Activated T-cell treated with anti-CD3 and anti-CD28 coated beads for 48 hours (primary cell): ENCODE measurements at places on chromosomes 3 and 15.

- DNase-seq: no peak
These were observed 613.6 kb downstream of the CADM2 start for GRCh38 chr3:85572426-85572825.

DNA sequence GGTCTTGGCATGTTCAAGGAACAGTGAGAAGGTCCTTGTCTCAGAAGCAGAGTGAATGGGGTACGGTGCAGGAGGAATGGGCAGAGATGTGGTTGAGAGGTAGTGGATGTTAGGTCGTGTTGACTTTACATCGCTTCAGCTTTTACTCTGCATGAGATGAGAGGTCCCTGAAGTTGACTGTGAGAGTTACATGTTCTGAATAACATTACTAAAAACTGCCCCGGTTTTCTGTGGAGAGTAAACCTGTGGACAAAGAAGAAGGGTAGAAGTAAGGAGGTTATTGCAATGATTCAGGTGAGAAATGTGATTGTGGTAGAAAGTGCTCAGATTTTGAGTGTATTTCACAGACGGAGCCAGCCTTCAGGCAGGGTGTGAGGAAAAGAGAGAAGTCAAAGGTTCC, 105.6 kb downstream of the ARNT2 start:
- DNase-seq: no peak

- peak; percentile 48 for DNase-seq
These were observed 190.4 kb upstream of the BCL6 start for GRCh38 chr3:187935623-187936156.

GRCh38 chr3:16790432-16791400, 94.0 kb upstream of the PLCL2 start:
- no peak for DNase-seq

DNA sequence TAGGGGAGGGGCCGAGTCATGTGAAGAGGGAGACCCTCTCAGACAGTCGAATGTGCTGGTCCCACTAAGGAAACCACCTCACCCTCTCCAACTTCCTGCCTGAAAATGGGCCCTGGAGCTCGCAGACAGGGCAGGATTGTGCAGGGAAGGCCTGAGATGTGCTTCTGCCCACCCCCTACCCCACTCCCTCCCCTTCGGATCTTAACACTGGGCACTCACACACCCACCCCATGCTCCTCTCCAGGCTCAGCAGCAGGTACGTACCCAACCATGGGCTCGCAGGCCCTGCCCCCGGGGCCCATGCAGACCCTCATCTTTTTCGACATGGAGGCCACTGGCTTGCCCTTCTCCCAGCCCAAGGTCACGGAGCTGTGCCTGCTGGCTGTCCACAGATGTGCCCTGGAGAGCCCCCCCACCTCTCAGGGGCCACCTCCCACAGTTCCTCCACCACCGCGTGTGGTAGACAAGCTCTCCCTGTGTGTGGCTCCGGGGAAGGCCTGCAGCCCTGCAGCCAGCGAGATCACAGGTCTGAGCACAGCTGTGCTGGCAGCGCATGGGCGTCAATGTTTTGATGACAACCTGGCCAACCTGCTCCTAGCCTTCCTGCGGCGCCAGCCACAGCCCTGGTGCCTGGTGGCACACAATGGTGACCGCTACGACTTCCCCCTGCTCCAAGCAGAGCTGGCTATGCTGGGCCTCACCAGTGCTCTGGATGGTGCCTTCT, 20.0 kb downstream of the ATRIP start:
- no peak for DNase-seq

GRCh38 chr3:123291404-123291803, 89.7 kb downstream of the SEC22A start:
- DNase-seq: no peak

- DNase-seq: no peak
These were observed 744 bp downstream of the ZNF619 start for GRCh38 chr3:40477666-40478065.

DNA sequence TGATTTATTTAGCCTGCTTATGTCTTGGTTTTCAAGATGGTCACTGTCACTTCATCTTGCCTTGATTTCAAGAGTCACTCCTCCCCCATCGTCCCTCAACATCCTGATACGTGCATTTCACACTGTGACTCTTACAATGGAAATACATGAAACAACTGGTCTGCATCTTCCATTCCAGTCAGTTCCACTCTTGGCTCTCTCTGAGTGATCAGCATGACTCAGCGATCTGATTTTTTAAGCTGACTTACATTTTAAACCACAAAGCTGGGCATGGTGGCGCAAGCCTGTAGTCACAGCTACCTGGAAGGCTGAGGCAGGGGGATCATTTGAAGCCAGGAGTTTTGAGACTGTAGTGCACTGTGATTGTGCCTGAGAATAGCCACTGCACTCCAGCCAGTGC, 271.2 kb upstream of the ROPN1 start:
- DNase-seq: no peak

GRCh38 chr15:52111517-52112202, 915 bp downstream of the BCL2L10 start:
- DNase-seq: no peak

DNA sequence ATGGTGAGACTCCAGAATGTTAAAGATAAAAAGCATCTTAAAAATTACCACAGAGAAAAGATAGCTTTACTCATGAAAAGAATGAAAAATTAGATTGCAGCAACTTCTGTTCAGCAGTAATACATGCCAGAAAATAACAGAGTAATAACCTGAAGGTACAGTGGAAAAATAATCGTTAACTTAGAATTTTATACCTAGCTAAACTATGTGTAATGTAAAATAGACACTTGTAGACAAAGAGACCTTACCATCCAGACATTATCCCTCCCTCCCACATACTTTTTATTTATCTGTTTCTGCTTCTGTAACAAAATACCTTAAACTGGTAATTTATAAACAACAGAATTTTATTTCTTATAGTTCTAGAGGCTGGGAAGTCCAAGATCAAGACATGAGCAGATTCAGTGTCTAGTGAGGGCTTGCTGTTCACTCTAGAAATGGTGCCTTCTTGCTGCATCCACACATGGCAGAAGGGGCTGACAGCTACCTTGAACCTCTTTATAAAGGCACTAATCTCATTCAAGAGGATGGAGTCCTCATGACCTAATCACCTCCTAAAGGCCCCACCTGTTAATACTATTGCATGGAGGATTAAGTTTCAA, 90.7 kb downstream of the COL6A6 start:
- DNase-seq: no peak

- DNase-seq: no peak
These were observed 921 bp downstream of the FBXL2 start for GRCh38 chr3:33278163-33278562.

GRCh38 chr15:70101459-70102113, 3.9 kb upstream of the TLE3 start:
- DNase-seq: no peak

GRCh38 chr3:46496746-46497555, 825 bp upstream of the RTP3 start:
- peak; percentile 8 for DNase-seq

DNA sequence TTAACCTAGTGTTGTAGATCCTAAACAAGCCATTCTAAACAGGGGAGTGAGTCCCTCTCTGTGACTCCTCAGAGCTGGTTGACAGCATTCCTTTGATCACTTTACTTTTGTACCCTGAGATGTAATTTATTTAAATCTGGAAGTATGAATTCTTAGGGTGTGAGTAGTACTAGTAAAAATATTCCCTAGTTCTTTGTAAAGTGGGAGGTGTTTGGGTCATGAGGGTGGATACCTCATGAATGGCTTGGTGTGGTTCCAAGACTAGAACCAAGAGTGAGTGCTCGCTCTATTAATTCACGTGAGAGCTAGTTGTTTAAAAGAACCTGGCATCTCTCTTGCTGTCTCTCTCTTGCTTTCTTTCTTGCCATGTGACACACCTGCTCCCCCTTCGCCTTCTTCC, 223.7 kb downstream of the SQOR start:
- no peak for DNase-seq

- no peak for DNase-seq
These were observed 291.6 kb downstream of the ADAMTS17 start for GRCh38 chr15:100049936-100050876.
